ENCODE measurements at places on chromosomes 13 and 19.

DNA sequence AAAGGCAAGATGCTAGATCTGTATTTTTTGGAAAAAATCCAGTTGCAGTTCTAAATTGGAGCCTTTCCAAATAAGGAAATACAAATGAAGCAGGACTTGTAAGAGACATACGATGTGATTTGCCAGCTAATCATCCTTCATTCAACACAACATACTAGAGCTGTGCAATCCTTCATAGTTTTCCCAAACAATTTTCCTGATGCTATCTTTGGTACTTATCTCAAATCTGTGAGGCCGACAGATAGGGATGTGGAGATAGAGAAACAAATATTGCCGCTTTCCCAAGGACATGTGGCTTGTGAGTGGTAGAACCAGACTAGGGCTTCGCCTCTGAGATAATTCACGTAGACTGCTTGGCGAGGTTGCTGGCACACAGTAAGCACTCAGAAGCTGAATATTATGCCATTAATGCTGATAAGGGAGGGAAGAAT, 176.6 kb downstream of the LMO7 start:
- peak; percentile 45 for DNase-seq

DNA sequence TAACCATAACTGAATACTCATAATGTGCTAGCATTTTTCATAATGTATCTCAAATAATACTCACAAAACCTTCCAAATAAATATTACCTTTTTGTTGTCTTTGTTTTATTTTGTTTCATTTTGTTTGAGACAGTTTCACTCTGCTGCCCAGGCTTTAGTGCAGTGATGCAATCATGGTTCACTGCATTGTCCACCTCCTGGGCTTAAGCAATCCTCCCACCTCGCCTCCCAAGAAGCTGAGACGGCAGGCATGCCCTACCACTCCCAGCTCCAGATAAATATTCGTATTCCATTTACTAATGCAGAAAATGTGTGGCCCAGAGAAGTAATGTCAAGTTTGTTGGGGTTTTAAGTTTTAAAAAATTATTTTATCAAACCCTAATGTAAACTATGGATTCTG, 739.1 kb downstream of the GPC5 start:
- peak; percentile 6 for DNase-seq

- DNase-seq, result peak; percentile 61
These were observed 10.6 kb downstream of the CD70 start for GRCh38 chr19:6580313-6580712.

DNA sequence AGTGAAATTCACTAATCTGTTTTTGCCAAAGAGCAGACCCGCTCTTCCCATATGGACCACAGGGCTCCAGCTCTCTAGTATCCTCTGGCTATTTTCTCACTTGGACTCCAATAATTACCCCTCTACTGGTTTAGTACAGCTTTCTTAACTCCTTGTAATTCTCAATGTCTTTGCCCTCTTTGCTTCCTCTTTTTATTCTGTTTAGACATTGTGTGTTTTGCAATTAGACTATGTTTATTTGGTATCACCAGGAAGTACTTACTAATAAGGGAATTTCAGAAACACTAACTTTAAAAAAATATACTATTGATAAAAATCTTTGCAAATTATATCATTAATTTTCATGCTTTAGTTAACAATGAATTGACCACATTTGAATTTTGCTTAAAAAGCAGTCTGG, 111.6 kb upstream of the OBI1 start:
- DNase-seq, result no peak

- DNase-seq, result no peak
These were observed 454.3 kb downstream of the PCDH17 start for GRCh38 chr13:58085819-58086218.

DNA sequence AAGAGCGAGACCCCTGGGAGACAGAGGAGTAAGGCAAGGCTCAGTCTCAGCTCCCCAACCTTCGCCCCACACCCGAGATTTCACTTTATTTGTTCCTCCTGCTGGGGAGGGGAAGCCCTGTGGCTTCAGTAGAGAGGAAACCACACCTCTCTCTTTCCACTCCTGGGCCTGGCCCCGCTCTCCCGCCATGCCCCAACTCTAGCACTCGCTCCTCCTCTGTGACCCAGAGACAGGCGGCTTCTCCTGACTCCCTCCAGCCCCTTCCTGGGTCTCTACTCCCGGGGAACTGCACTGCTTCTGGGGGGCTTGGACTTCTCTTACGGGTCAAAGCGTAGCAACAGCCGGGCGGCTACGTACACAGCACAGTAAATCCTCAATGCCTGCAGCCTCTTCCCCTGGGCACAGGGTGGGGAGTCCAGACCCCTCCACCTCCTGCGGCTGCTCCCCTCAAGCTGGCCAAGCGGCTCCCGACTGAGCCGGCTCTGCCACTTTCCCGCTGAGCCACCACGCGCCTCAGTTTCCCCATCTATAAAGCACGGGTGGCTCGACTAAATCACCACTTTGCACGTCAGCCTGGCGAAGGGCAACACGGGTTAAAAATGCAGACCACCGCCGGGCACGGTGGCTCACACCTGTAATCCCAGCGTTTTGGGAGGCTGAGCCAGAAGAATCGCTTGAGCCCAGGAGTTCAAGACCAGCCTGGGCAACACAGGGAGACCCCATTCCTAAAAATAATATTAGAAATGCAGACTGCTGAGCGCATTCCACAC, 1.4 kb downstream of the RNF126 start:
- no peak for DNase-seq

- no peak for DNase-seq
These were observed 1.5 kb upstream of the MED25 start for GRCh38 chr19:49816590-49816989.

DNA sequence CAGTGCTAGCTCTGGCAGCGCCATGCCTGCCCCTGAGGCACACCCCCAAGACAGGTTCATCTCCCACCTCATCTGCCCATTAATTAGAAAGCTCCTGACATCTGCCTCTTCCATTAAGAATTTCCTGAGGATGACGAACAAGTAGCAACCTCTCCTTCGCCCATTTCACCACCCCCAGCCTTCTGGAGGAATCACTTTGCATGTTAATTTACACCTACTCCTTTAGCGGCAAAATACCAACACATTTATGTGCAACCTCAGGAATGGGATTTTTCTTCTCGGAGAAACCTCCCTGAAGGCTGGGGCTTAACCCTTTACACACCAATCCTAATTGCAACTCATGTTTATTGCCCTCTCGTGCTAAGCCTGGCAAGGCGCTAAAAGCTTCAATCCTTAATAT, 13.8 kb downstream of the SLC7A1 start:
- DNase-seq, result no peak

- DNase-seq, result peak; percentile 36
These were observed 22.1 kb downstream of the SPART start for GRCh38 chr13:36323951-36324566.

- DNase-seq, result peak; percentile 69
These were observed 13.3 kb upstream of the ZNF57 start for GRCh38 chr19:2887391-2887914.

- DNase-seq, result peak; percentile 70
These were observed at the start of gene ICAM4 for GRCh38 chr19:10286803-10287737. Gene ICAM4 (plus strand): TSS chr19:10286955. CDS start chr19:10287013, 58 bp downstream.

GRCh38 chr19:39082745-39083598, 1.2 kb upstream of the ACP7 start:
- no peak for DNase-seq

DNA sequence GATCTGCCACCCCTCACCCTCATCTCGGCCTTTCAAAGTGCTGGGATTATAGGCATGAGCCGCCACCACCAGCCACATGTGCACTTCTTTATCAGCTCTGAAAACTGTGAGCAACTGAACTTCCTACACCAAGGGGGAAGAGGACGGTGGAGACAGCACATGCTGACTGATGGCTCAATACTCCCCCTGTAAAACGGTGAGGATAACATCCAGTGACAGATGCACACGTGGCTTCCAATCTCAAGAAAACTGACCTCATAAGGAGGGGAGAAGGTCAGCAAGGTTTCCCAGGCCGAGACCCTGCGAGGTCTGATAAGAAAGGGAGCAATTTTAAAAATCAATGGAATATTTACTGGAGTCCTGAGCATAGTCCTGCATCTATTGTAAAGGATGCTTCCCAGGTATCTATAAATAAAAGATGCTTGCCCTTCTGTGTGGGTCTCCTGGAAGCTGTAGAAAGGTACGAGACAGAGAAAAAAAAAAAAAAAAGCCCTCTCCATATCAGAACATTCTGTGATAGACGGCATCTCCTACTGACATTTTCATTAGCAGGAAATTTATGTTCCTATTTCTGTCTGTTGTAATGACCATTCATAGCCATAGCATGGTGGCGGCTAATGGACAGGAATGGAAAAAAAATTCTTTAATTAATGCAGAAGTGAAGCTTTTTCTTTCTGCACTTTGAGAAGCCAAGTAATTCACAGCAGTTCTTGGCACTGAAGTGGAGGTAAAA, 385.1 kb downstream of the ZNF536 start:
- no peak for DNase-seq

DNA sequence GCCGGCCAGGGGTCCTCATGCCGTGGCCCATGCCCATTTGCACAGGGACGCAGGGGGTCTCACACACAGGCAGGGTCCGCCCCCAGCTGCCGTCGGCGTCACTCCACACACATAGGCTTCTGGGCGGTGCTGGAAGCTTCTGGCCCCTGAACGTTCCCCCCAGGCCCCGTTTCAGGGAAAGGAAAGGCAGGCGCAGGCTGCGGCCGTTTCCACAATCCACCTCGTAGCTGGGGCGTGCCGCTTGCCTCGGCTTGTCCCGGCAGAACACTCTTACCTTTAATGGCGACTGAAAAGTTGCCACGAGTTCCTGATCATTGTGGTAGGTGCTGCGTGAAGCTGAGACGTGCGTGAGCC, 53.4 kb downstream of the MCF2L start:
- no peak for DNase-seq

GRCh38 chr13:49444524-49445395, 686 bp downstream of the SETDB2 start:
- peak; percentile 52 for DNase-seq

DNA sequence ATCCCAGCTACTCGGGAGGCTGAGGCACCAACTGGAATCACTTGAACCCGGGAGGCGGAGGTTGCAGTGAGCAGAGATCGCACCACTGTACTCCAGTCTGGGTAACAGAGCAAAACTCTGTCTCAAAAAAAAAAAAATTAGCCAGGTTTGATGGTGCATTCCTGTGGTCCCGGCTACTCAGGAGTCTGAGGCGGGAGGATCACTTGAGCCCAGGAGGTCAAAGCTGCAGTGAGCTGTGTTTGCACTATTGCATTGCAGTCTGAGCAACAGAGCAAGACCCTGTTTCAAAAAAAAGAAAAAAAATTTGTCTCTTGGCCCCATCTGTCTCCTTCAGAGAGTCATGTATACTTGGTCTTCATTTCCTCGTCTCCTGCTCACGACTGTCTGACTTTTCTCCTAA, 1.6 kb downstream of the CCDC97 start:
- DNase-seq, result peak; percentile 36

DNA sequence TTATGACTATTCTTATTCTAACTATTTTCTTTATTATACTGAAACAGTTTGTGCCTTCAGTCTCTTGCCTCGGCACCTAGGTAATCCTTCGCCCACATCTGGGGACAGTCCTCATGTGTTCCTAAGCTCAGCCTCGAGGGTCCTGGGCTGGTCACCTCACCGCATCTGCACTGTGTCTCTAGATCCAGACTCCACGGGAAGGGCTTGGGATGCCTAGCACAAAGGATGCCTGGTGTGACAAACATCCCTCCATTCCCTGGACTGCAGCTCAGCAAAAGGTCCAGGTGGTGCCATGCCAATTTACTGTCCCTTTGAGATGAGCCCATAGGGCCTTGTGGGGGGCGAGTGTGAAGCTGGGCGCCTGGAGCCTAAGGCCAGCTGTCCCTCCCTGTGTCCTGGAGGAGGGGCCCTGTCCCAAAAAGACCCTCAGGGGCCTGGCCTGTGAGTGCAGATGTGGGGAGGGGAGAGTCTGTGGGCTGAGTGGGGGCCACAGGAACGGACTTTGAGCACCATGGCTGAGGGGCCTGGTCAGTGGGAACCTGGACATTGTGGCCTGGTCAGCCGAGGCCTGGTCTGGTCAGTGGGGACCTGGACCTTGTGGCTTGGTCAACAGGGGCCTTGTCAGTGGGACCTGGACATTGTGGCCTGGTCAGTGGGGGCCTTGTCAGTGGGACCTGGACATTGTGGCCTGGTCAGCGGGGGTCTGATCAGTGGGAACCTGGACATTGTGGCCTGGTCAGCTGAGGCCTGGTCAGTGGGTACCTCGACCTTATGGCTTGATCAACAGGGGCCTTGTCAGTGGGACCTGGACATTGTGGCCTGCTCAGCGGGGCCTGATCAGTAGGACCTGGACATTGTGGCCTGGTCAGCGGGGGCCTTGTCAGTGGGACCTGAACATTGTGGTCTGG, 45.1 kb upstream of the TPM4 start:
- DNase-seq, result no peak

GRCh38 chr19:53055117-53055516, 10.6 kb downstream of the ERVV-2 start:
- peak; percentile 38 for DNase-seq

- DNase-seq, result no peak
These were observed 24.3 kb downstream of the PEPD start for GRCh38 chr19:33497131-33497777.

DNA sequence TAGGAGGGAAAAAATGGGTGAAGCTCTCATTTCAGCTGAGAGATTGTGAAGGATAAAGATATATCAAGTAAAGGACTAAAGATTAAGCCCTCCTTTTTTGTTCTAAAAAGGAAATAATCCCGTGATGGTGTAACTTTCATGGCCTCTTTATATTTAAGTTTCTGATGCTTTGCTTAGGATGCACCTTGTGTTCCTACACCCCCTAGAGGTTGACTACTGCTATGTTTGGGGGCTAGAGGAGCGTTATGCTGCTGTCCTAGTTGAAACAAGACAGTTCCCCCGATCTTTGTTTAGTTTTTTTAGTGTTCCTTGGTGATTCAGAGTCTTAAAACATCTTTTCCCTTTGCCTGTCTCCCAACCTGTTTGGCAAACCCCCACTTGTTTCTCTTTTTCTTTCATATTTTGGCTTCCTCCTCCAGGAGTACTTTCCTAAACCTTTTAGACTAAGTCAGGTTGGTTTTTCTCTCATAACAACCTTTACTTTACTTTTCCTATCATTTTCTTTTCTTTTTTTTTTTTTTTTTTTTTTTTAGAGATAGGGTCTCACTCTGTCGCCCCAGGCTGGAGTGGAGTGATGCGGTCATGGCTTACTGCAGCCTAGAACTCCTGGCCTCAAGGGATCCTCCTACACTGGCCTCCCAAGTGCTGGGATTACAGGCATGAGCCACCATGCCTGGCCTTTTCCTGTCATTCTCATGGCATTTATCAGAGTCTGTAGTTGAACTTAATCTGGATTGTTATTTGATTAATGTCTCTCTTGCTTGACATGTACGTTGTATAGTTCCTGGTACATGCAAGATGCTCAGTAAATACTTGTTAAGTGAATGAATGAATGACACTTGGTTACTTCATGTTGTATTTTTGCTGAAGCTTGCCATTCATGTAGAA, 2.8 kb downstream of the UBA2 start:
- peak; percentile 62 for DNase-seq
